ENCODE measurements at places on chromosomes 5 and 9.

DNA sequence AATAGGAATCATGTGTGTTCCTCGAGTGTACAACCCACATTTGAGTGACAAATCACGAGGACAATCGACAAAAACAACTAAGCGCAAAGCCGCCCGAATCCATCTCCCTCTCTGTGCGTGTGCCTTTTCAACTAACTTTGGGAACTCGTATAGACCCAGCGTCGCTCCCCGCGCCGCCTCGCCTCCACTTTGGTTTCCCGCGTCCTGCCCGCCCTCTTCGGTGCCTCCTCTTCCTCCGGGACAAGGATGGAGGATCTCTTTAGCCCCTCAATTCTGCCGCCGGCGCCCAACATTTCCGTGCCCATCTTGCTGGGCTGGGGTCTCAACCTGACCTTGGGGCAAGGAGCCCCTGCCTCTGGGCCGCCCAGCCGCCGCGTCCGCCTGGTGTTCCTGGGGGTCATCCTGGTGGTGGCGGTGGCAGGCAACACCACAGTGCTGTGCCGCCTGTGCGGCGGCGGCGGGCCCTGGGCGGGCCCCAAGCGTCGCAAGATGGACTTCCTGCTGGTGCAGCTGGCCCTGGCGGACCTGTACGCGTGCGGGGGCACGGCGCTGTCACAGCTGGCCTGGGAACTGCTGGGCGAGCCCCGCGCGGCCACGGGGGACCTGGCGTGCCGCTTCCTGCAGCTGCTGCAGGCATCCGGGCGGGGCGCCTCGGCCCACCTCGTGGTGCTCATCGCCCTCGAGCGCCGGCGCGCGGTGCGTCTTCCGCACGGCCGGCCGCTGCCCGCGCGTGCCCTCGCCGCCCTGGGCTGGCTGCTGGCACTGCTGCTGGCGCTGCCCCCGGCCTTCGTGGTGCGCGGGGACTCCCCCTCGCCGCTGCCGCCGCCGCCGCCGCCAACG, at the start of gene GPR150:
Gene GPR150, plus strand, starts transcription at position 58 of the 840 bp plus-strand sequence. Its CDS starts 189 bp downstream, at position 247.
- DNase-seq: peak; percentile 66

- DNase-seq: no peak
Measured at GRCh38 chr9:21154018-21154608, 12.3 kb downstream of the IFNA21 start.

GRCh38 chr5:72799721-72800120, 16.7 kb upstream of the TNPO1 start:
- no peak for DNase-seq

DNA sequence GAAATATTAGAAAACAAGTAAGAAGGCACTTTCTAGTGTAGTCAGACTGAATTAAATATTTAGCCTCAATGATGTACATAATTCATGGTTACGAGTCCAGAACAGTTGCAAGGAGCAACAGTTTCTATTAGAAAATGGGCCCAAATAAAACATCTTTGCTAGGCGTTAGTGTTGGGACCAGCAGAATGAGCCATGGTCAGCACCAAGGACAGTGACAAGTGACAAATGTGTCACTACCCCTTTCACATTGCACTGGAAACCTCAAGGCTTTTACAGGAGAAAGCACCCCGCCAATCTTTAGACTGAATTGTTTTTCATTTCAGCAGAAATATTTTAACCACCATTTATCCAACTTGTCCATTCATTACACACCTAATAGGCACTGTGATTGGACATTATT, 301.3 kb upstream of the ADCY2 start:
- no peak for DNase-seq

GRCh38 chr9:71632776-71633175, 135.5 kb downstream of the CEMIP2 start:
- DNase-seq: no peak

- no peak for DNase-seq
Measured at GRCh38 chr5:9833871-9834270, 203.7 kb upstream of the TAS2R1 start.

DNA sequence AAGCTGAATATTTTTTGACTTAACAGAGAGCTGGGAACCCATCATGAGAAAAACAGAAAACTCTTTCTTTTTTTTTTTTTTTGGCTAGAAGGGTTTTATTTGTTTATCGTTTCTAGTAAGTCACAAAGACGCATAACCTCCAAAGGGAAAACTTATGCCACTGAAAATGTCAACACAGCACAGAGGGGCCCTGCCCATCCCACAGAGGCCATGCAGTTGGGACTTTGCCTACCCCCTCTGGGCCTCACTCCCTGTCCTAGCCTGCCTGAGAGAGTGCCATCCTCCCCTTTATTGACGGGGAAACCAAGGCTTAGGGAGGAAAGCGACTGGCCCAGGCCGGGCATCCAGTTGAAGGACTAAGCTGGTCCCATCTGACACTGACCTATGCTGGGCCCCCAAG, 74.7 kb downstream of the VAV2 start:
- no peak for DNase-seq

DNA sequence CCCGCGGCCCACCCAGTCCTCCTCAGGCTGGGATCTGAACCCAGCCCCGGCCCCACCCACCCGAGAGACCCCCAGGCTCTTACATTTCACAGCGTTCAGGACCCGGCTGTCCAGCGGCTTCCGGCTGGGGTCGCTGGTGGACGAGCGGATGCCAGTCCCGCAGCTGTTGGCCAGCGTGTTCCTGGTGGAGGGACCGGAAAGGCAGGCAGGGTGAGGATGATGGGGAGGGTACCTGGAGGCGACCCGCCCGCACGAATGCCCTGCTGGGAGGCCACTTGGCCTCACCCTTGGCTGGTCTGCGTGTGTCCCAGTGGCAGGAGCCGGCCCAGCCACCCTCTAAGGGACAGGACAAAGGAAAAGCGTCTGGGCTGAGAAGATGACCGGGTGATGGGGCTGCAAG, 51.9 kb upstream of the UBAC1 start:
- DNase-seq: no peak

GRCh38 chr5:173707392-173707791, 90.9 kb upstream of the BOD1 start:
- DNase-seq: no peak

- DNase-seq: peak; percentile 73
Measured at GRCh38 chr9:136283291-136284235, 20.3 kb downstream of the CCDC187 start.

DNA sequence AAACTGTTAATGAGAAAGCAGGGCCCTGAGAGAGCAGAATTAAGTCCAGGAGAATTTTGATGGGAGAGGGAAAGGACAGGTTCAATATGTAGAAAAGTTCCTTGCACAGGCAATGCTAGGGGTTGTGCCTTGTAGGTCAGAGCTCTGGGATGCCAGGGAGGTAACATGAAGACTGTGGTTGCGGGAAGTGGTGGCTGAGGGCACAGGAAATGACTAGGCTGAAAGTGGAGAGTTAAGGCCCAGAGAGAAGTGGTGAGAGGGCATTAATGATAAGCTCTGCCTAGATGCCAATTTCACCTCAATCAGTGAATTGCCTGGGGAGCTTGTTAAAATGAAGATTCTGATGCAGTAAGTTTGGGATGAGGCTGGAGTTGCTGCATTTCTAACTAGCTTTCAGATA, 31.5 kb upstream of the PPP3R2 start:
- DNase-seq: no peak

GRCh38 chr9:35932735-35933134, 23.4 kb downstream of the SPAAR start:
- no peak for DNase-seq

- no peak for DNase-seq
Measured at GRCh38 chr5:111454198-111454622, 58.1 kb downstream of the STARD4 start.

- peak; percentile 57 for DNase-seq
Measured at GRCh38 chr5:1008451-1009358, at the start of gene NKD2. NKD2 (plus strand) TSS chr5:1008802; CDS start chr5:1009058, 256 bp downstream.

DNA sequence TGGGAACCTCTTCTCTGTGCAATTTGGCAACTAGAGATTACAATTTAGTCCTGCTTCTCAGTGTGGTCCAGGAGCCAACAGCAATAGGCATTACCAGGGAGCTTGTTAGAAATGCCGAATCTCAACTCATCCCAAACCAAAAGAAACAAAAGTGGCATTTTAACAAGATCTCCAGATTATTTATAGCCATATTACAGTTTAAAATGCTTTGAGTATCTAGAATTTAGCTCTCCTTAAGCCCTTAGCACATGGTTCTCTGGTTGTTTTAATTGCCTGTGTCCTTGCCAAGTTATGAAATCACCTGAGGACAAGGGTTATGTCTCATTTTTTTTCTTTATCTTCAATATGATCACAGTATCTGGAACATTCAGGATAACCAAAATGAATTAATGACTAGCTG, 51.6 kb upstream of the TAS2R1 start:
- DNase-seq: no peak

DNA sequence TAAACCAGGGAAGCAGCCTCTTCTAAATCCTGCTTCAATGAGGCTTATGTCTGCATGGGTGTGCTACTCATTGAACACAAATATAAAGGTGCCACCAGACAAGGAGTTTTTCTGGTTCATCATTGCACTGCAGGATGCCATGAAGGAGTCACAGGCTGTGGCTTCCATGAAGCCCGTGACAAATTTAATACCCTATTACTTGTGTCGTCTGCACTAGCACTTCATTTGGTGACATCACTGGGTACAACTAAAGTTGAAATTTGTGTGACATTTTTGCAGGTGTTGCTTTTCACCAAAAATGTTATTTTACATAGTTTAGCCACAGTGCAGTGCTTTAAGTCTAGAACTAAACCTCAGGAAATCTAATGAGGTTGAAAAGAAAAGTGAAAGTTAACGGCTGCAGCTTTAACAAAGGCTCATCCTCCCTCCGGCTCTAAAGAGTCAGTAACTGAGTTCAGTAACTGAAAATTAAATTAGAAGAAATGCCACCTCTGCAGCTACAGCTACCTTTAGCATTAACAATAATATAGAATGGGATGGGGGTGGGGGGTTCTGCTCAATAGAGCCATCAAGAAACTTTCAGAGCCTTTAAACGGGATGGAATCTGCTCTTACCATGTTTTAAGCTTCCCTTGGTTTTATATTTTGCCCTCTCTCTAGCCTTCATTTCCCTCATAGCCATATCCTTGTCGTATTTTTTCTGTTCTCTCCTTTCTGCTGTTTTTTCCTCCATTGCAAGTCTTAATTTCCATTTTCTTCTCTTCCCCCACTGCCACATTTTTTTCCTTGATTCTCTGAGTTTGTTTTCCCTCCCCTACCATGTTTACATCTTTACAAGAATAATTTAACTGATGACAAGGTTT, 233.8 kb upstream of the TMEM161B start:
- DNase-seq: no peak
